ENCODE measurements at places on chromosomes 6 and 20.

- DNase-seq = no peak
These were observed 73.7 kb upstream of the RREB1 start for GRCh38 chr6:7034055-7034454.

GRCh38 chr20:45181639-45182038 lies 6.9 kb downstream of the PI3 start:
- DNase-seq = no peak

DNA sequence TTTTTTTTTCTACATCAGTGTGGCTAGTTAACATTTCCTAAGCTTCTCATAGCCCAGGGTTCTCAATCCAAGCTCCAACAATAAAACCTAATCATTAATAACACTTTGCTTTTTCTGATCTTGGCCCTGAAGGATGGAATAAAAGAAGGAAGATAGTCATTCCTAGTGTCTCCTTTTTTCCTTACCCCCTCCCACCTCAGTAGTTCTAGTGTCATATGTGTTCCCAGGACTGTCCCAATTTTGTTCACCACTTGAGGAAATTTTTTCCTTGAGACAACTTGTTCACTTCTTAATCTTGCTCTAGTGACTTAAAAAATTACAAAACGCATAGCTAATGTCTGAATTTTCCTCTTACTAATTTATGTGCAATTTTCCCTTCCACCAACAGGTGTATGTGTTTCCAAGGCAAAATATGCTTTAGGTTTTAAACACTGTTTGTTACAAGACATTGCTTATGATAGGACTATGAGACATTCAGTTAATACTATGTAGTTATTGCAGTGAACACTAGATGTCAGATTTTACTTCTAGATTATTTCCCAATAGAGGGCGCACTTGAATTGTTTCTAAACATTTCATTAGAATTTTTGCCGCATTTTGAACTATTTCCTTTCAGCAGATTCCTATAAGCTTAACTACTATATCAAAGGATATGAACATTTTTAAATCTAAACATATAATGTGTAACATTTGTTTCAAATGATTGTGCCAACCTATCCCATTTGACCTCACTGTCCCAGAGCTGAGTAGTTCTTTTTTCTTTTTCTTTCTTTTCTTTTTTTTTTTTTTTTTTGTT lies 18.5 kb upstream of the C6orf141 start:
- peak; percentile 45 for DNase-seq

DNA sequence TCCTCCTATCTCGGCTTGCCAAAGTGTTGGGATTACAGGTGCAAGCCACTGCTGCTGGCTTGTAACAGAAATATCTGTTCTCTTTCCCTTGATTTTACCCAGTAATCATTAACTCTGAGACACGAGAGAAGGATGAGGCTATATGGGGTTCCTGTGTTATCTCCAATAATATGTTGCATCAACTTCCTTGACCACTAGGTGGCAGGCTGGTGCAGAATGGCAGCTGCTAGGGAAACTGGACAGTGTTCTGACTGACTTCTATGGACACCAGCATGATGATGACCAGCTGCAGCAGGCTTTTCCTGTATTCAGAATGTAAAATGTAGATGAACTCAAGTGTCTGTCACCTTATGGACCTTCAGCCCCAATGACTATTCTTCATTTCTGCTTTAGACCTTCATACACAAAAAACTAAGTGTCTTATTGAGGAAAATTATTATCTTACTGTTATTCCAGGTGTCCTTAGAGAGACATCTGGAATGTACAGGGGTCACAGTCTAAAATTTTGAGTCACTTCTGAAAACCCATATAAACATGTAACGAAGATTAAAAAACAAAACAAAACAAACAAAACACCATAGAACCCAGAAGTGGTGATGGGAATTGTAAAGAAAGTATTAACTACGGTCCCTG lies 20.4 kb upstream of the CD109 start:
- peak; percentile 72 for DNase-seq

DNA sequence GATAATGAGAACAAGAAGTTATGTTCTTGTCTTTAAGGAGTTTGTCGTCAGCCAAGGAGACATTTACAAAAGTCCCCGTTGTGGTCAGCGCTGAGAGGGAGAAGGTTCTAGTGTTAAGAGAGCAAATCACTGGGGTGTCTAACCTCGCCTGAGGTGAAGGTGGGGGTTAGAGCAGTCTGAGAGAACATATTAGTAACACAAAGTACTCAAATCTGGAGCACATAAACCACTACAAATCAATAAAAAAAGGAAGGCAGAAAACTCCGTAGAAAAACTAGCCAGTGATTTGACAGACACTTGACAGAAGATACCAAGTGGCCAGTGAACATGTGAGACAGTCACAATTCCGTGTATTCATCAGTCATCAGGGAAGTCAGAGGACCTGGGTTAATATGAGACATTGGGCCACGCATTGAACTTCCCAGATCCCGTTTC lies 45.4 kb downstream of the CDS2 start:
- DNase-seq = no peak

- DNase-seq = no peak
These were observed 88.8 kb downstream of the FYN start for GRCh38 chr6:111784433-111784832.

GRCh38 chr20:38134427-38135270 lies 30.4 kb downstream of the TGM2 start:
- no peak for DNase-seq

DNA sequence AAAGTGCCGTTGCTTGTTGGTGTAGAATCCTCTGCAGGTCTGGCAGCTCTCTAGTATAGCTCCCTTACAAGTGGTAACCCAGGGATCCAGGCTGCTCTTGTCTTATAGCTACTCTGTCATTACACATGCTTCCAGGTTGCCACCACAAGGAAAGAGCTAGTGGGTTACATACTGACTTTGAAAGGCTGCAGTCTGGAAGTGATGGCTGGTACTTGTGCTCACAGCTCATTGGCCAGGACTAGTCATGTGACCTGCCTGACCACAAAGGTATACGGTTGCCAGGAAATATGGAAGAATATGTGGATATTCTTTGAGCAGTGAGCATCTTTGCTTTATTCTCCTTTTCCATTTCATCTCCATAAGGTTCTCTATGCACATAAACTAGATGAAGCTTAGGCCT lies 46.0 kb downstream of the RREB1 start:
- DNase-seq = no peak

GRCh38 chr20:31355981-31356380 lies 12.4 kb upstream of the DEFB118 start:
- DNase-seq = no peak

DNA sequence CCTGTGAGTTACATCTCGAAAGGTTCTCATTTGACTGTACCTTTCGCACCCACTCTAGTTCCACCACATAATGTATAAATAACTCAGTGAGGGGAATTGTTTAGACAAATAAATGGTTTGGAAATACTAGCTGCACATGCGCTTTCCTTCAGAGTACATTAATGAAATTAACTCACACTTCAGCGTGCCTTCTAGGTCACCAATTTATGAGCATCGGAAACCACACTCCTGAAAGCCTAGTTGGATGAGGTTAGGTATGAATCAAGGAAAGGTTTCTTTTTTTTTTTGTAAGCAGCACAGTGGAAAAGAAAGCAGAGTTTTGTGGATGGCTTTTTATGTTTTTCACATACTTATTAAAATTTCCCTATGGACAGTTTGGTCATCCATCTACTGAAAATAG lies 247.8 kb upstream of the TCF21 start:
- DNase-seq = no peak

- no peak for DNase-seq
These were observed 44.1 kb upstream of the CTAGE9 start for GRCh38 chr6:131754715-131755567.

GRCh38 chr6:125019918-125020317 lies 57.7 kb downstream of the RNF217 start:
- DNase-seq = no peak

DNA sequence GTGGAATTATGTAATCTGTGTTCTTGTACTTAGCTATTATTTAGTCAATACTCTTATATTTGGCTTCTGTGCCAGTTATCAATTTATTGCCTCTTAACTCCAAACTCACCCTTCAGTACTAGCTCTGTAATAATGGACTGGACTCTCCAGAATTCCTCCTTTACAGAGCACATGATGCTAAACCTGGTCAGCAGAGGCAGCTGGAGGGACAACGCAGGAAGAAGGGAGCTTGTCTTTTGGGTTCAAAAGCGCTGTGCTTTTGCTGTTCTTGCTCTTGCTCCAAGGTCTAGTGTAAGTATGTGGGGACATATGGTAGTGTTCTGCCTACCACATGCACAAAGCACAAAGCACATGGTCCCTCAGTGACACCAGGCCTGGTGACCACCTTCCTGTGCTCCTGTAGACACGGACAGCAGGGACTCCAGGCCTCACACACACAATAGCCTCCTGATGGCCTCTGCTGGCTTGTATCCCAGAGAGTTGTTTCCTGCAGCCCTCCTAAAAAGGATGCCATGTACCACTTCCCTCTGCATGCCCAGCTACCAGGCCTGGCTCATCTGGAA lies 46.1 kb downstream of the CHD6 start:
- DNase-seq = no peak

DNA sequence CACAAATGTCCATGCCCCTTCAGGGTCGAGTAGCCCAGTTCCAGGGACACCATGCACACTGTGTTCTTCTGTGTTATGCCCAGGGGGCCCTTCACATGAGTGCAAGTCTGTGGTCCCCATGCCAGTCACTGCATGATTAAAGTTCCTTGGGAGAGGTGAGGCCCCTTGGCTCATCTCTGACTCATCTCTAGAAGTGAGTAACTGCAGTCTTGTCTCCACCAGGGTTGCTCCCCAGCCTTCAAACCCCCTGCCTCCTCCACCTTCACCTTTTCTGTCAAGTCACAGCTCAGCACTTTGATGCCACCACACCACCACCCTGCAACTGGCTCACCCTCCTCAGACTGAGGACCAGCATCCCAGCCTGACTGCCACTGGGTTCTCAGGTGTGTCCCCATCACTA lies 161.7 kb downstream of the UNC5CL start:
- DNase-seq = no peak

- DNase-seq = peak; percentile 92
These were observed 664 bp upstream of the BAG6 start for GRCh38 chr6:31652925-31653724.

DNA sequence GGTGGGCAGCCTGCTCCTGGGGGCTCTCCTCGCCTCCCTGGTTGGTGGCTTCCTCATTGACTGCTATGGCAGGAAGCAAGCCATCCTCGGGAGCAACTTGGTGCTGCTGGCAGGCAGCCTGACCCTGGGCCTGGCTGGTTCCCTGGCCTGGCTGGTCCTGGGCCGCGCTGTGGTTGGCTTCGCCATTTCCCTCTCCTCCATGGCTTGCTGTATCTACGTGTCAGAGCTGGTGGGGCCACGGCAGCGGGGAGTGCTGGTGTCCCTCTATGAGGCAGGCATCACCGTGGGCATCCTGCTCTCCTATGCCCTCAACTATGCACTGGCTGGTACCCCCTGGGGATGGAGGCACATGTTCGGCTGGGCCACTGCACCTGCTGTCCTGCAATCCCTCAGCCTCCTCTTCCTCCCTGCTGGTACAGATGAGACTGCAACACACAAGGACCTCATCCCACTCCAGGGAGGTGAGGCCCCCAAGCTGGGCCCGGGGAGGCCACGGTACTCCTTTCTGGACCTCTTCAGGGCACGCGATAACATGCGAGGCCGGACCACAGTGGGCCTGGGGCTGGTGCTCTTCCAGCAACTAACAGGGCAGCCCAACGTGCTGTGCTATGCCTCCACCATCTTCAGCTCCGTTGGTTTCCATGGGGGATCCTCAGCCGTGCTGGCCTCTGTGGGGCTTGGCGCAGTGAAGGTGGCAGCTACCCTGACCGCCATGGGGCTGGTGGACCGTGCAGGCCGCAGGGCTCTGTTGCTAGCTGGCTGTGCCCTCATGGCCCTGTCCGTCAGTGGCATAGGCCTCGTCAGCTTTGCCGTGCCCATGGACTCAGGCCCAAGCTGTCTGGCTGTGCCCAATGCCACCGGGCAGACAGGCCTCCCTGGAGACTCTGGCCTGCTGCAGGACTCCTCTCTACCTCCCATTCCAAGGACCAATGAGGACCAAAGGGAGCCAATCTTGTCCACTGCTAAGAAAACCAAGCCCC lies 16.0 kb downstream of the SLC2A10 start:
- DNase-seq = no peak

DNA sequence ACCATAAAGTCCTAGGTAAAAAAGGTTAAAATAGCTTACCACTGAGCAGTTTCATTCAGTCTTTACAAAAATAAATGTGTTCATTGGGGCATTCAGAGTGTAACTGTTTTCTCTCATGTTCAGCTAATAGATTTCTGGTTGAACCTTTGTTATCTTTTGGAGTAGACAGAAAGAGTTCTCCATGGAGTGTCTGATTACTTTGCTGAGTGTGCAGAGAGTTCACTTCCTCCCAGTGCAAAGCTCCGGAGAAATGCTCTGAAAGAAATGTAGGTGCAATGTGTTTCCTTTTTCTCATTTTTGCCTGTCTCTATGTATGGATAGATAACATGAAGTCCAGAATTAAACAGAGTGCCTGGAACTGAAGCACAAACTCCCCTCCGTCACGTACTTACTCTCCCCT lies 52.6 kb downstream of the JAG1 start:
- no peak for DNase-seq

- no peak for DNase-seq
These were observed 750.2 kb downstream of the HDGFL1 start for GRCh38 chr6:23319582-23319981.

DNA sequence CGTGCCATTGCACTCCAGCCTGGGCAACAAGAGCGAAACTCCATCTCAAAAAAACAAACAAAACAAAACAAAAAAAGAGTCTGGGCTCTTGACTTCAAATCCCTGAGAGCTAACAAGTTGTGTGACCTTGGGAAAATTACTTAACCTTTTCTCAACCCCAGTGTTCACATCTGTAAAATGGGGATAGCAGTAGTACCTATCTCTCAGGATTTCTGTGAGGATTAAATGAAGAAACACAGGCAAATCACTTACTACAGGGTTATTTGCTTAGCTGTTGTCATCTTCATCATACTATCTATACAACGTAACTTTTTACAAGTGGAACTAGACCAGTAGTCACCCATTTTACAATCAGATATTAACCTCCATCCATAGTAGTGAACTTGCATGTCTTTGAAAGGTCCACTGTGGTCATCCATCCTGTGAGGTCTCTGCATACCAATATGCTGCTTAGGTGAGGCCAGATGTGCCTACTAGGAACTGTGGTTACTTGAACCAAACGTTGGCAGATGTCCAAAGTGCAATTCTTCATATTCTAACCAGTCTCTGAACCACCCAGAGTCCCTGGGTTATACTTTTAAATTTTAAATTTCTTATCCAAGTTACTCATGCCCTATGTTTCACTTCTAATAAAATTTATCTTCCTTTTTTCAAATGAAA lies 128.9 kb upstream of the BEND3 start:
- no peak for DNase-seq

GRCh38 chr6:7899101-7899888 lies 11.3 kb downstream of the TXNDC5 start:
- DNase-seq = no peak

GRCh38 chr20:24241466-24241865 lies 228.0 kb upstream of the SYNDIG1 start:
- DNase-seq = no peak

DNA sequence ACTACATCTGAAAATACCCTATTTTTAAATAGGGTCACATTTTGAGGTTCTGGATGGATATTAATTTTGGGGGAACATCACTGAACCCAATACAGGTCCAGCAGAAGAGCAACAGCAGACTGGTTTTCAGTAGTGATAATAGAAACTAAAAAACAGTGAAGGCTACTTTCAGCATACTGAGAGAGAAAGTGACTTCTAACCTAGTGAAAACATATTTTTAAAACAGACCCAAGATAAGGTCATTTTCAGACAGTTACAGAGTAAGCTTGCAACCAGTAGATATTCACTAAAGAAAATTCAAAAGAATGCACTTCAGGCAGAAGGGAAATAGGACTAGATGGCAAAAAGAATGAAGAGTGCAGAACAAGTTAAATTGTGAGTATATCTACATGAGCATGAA lies 42.0 kb upstream of the TMEM244 start:
- no peak for DNase-seq

GRCh38 chr20:25254986-25255680 lies 7.2 kb downstream of the PYGB start:
- DNase-seq = no peak
